ENCODE measurements at places on chromosomes 11 and 22.

DNA sequence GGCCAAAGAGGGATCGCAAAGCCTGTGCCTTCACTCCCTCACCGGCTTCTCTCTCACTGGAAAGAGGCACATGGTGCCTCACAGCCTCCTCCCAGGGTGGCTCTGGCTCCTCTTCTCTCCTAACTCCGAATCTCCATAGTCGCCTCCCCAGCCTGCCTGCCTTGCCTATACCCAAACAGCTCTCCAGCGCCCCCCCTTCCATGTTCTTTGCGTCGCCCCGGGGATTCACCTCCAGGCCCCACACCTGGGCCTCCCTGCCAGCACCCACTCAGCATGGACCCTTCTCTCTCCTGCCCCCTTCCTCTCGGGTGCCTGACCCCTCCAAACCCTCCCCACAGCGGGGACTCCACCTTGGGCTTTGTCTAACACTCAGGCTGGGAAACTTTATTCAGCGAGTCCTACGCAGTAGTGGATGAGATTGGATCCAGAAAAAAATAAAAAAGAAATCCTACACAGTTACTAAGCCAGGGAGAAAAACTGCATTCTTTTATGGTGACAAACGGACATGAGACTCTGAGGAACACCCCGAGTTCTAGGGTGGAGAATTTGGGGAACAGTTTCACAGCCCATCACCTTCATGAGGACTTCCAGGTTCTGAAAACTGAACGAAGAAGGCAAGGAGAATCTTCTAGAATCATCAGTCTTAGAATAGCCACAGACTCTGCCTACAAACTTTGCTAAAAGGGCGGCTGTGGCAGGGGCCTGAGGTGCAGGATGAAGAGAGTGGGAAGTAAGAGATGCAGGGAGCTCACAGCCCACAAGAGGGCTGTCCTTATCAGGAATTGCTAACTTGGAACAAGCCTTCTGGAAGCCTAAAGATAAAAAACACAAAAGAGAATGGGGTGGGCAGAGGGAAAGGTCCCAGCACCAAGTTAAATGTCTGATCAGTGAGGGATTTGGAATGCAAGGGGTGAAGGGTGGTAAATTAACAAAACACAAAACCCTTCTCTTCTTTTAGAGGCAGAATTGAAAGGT, 5.3 kb downstream of the PPM1F start:
- DNase-seq = no peak

DNA sequence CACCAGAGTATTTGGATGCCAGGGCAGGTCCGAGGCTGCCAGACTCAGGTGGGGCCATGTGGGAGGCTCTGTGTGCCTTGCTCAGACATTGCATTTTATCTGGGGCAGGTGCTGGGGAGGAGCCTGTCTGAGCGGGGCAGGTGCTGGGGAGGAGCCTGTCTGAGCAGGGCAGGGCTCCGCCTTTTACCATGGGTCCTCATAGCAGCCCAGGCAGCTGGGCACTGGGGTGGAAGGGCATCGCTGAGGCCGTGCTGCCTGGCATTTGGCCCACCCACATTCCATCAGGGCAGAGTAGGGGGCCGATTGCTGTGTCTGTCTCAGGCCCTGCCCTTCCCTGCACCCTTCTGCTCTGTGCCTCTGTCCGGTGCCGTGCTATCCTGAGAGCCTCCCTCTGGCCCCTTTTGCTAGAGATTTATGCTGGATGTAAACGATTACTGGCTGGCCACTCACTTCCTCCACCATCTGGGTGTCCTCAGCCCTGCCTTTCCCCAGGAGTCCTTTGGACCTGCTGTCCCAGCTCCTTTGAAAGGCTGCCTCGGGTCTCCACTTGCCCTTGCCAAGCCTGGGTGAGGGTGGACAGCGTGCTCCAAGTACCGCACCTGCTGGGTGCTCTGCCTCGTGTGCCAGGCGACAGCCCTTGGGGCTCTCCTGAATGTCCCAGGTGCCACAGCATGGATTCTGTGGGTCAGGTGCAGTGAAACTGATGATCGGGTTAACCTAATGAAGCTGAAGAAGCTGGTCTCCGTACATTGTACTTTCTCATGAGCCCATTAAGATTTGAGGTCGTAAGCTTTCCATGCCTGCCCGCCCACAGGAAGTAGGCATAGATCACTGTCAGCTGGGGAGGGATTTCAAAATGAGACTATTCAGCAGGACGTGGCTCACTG, 281.6 kb downstream of the TBC1D22A start:
- DNase-seq = no peak

DNA sequence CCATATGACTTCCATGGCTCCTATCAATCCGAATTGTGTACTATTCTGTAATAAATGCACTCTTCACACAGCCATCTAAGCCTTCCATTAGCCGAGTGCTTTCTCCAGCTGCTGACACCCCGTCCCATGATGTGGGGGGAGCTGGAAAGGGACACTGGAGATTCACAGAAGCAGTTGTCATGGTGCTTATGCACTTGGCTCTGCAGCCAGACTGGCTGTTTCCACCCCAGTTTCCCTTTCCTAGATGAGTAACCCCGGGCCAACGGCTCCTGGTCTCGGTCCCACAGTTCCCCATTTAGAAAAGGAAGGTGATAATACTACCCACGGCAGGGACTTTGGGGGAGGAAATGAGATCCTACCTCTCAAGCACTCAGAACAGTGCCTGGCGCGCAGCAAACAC, 244.9 kb upstream of the SYN3 start:
- no peak for DNase-seq

DNA sequence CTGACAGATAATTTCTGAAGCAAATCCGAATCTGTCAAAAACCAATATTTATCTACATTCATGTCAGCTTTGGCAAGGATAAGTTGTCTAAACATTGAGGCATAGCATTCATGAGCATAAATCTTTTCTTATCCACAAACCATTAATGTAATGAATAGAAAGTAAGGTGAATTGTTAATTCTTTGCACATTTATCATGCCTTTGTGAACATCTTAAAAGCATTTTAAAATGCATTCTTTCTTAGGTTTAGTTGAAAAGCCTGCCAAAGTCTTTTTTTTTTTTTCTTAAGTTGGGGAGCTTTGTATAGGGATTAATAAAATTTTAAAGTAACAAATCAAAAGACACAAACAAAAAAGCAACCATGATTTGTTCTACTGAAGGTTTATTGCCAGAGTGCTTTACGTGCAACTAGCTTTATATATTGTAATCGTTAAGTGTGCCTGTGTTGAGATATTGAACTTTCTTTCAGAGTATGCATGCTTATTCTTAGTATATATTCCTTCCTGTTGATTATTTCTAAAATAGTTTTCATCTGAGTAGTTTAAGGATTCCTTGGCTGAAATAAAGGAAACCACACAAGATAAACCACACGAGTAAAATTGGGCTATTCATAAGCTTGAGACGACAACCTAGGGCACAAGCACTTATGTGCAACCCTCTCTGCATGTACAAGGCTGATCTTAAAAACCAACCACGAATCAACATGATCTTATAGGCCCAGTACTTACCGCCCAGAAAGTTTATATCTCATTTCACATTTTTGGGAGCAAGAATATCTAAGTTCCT, 1110.9 kb upstream of the CNTN5 start:
- no peak for DNase-seq

Data from GM12891 (cell line).